Neural crest cell (in vitro differentiated cells): ENCODE measurements at places on chromosomes 3 and 15. TPM values are rescaled to one million over a fixed set of nuclear protein-coding genes. Genes with fewer than 3 reads are reported as not detected.

Gene TP63
- 0.21 TPM in 1 of 2 replicates, not detected in the other for total RNA-seq

Gene PLA2G4F
- total RNA-seq, result not detected in 2 replicates

Gene ACAP2
- total RNA-seq, result 35.7 and 37.8 TPM in 2 replicates

Gene TRPM1
- total RNA-seq, result not detected in 2 replicates

Gene THPO
- total RNA-seq, result 0.55 and 0.98 TPM in 2 replicates

Gene AHSG
- 0.30 TPM in 1 of 2 replicates, not detected in the other for total RNA-seq

Gene ZWILCH
- 30.9 and 32.1 TPM in 2 replicates for total RNA-seq

Gene LIPH
- total RNA-seq, result not detected in 2 replicates

- H3K27me3 ChIP-seq, result no peaks in the 10 kb centered on the region
- DNase-seq, result no peak
- no peak overlapping the region for H3K4me3 ChIP-seq
- H3K36me3 ChIP-seq, result no peaks in the 10 kb centered on the region
- no peak overlapping the region for H3K27ac ChIP-seq
- peaks cover 73% of the 10 kb centered on the region for H3K4me1 ChIP-seq
Observed at GRCh38 chr3:65674226-65674625, 364.5 kb downstream of the MAGI1 start.

DNA sequence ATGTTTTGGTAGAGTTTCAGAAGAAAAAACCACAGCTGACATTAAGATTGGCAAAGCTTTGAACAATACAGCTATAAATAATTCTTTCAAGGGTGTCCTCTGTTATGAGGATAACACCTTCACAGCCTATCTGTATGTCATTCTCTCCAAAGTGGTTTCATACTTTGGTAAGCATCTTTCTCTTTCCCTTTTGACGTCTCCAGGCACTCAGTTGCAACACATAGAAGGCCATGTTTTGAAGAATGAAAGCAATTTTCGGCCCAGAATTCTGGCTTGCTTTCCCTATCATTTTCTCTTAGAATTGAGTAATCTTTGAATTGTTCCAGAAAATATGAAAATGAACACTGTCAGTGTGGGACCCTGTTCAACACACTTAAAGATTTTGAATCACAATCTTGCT is 200.0 kb upstream of the CBLB start:
- DNase-seq, result no peak
- H3K27me3 ChIP-seq, result no peaks in the 10 kb centered on the region
- H3K36me3 ChIP-seq, result peaks cover 2% of the 10 kb centered on the region
- H3K27ac ChIP-seq, result no peak overlapping the region

- no peak overlapping the region for H3K4me3 ChIP-seq
- peaks cover 25% of the 10 kb centered on the region for H3K4me1 ChIP-seq
- H3K27ac ChIP-seq, result peak overlapping the region; percentile 37
- no peak for DNase-seq
- no peaks in the 10 kb centered on the region for H3K36me3 ChIP-seq
Observed at GRCh38 chr3:73571238-73571794, 53.4 kb downstream of the PDZRN3 start.

DNA sequence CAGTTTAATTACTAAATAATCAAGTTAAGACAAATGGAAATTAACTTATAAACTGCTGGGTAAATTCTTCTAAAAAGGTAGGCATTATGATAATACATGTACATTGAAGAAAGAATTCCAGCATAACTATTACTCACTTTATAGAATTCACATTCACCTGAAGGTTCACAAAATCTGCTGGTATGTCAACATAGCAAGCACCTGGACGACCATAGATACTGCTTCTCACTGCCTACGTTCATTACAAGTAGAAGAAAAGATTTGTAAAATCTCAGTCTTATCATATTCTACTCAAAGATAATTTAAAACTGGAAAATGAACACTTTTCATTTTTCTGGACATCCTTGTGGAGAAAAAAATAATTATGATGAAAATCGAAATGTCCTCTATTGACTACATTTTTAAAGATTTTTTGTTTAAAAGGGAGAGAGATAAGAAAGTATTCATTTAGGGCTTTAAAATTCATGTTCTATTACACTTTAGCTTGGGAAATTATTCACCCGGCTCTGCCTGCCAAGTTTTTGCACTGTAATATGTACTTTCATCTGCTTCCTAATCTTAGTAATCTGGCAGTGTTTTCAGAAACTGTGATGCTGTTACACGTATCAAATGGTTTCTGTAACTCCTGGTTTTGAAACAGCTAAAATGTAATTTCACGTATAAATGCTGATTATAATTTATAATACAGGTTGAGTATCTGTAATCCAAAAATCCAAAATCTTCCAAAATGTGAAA is 16.1 kb downstream of the HACL1 start:
- no peak overlapping the region for H3K4me3 ChIP-seq
- no peaks in the 10 kb centered on the region for H3K4me1 ChIP-seq
- peaks cover 3% of the 10 kb centered on the region for H3K36me3 ChIP-seq

DNA sequence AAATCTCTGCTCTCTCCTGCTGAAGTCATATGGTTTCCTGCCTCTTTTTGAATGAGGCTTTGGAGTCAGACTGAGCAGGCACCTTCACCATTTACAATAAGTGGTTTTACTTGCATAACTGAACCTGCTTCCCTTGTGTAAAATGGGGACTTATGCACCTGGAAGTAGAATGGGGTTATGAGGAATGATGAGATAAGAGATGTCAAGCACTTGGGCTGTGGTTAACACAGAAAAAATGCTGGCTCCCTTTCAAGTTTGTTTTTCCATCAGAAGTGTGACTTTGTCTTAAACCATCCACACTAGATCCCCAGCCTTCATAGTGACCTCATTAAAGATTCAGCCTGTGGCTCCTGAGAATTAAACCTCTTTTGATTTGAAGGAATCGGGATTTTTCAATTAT is 5.2 kb downstream of the EXOSC7 start:
- H3K27ac ChIP-seq, result no peak overlapping the region
- peaks cover 10% of the 10 kb centered on the region for H3K36me3 ChIP-seq
- H3K4me3 ChIP-seq, result no peak overlapping the region
- no peaks in the 10 kb centered on the region for H3K27me3 ChIP-seq

- H3K4me3 ChIP-seq, result peak overlapping the region; percentile 77
- H3K27me3 ChIP-seq, result peaks cover 86% of the 10 kb centered on the region
- H3K36me3 ChIP-seq, result no peaks in the 10 kb centered on the region
- peaks cover 37% of the 10 kb centered on the region for H3K4me1 ChIP-seq
Observed at GRCh38 chr15:76335307-76336253, 993 bp upstream of the ISL2 start.

DNA sequence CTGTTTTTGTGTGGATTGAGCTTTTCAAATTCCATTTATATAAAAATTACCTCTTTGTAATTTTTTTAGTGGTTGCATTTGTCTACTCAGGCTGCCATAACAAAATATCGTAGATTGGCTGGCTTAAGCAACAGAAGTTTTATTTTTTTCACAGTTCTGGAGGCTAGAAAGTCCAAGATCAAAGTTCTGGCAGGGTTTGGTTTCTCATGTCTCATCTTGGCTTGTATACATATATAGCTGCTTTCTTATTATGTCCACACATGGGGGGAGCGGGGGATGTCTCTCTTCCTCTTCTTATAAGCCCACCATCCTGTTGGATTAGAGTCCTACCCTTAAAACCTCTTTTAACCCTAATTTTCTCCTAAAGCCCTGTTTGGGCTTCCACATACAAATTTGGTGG is 28.5 kb downstream of the MGA start:
- no peak overlapping the region for H3K27ac ChIP-seq
- no peak for DNase-seq

GRCh38 chr3:120475722-120476377 is 25.1 kb upstream of the FSTL1 start:
- H3K4me1 ChIP-seq, result no peaks in the 10 kb centered on the region
- no peaks in the 10 kb centered on the region for H3K27me3 ChIP-seq
- no peak overlapping the region for H3K27ac ChIP-seq
- H3K4me3 ChIP-seq, result no peak overlapping the region

- H3K27me3 ChIP-seq, result no peaks in the 10 kb centered on the region
- DNase-seq, result no peak
- no peaks in the 10 kb centered on the region for H3K36me3 ChIP-seq
- peak overlapping the region; percentile 19 for H3K27ac ChIP-seq
- H3K4me3 ChIP-seq, result no peak overlapping the region
Observed at GRCh38 chr15:29687939-29688505, 134.2 kb downstream of the TJP1 start.

GRCh38 chr3:14240366-14240765 is 61.7 kb downstream of the LSM3 start:
- no peak overlapping the region for H3K4me3 ChIP-seq
- no peak for DNase-seq
- peaks cover 4% of the 10 kb centered on the region for H3K4me1 ChIP-seq
- H3K27ac ChIP-seq, result no peak overlapping the region

DNA sequence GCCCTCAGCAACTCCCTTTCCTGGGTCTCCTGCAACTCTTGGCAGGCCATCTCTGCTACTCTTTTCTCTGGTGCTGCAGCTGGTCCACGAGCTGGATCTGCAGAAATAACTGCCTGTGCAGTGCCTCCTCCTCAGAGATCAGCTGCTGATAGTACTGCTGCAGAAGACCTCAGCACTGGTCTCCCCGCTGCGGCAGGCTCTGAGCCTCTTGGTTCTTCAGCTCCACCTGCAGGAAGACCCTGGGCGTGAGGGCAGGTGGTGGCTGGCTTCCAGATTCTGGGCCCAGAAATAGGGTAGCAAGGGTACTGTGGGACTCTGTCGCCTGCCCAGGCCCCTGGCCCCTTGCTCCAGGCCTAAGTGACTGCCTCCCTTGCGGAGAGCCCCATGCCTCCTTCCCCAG is 79.7 kb upstream of the C2CD4B start:
- no peaks in the 10 kb centered on the region for H3K36me3 ChIP-seq
- peaks cover 15% of the 10 kb centered on the region for H3K4me1 ChIP-seq
- no peak overlapping the region for H3K27ac ChIP-seq

GRCh38 chr15:63294359-63294758 is 17.0 kb downstream of the APH1B start:
- peaks cover 5% of the 10 kb centered on the region for H3K36me3 ChIP-seq
- no peak for DNase-seq
- no peak overlapping the region for H3K27ac ChIP-seq
- H3K27me3 ChIP-seq, result no peaks in the 10 kb centered on the region
- peaks cover 28% of the 10 kb centered on the region for H3K4me1 ChIP-seq
- H3K4me3 ChIP-seq, result no peak overlapping the region

DNA sequence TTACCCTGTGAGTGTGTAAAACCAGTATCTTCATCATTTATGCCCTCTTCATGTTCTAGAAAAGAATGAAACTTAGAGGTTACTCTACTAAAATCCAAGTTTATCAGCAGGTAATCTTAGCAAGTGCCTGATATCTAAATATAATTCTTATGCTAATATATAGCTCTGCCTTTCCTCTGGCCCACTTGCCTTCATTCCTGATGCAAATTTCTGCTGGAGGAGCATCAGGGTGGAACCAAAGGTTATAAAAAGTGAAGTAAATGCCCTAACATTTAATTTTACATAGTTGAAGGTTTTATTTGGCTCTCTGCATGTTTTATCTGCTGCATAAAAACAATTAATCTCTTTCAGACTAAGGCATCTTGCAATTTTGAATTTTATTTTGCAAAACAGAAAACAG is 936.2 kb downstream of the ROBO2 start:
- no peak overlapping the region for H3K27ac ChIP-seq
- no peaks in the 10 kb centered on the region for H3K4me1 ChIP-seq
- H3K36me3 ChIP-seq, result no peaks in the 10 kb centered on the region
- DNase-seq, result no peak
- H3K27me3 ChIP-seq, result no peaks in the 10 kb centered on the region
- H3K4me3 ChIP-seq, result no peak overlapping the region

DNA sequence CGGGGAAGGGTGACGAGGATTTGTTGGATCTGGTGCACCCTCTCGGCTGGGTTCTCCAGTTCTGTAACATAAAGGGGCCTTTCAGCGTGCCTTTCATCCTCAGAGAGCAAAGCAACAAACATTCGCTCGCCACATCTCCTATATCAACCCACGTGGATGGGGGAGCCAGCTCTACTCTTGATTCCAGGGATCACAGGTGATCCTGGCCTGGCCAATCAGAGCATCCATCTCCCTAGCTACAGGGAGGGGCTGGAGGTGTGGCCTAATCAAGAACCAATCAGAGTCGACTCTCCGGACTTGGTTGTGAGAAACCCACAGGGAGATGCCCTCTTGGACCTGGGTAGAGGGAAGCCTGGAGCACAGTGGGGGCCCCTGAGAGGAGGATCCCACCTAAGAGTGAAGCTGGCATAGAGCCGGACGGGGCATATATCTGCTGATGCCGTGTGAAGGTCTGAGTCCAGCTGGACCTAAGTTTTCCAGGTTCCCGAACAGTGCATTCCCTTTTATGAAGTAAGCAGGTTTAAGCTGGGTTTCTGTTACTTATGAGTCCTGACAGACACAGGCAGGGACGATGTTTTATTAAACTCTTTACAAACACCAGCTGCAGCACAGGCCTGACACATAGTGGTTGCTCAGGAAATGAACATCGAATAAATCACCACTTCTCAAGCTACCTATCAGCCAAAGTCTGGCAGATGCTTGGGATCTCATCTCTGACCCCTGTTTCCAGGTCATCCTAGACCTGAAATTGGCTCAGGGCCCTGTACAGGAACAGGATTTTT is 50.7 kb upstream of the RAD18 start:
- no peak overlapping the region for H3K4me3 ChIP-seq
- DNase-seq, result no peak
- no peak overlapping the region for H3K27ac ChIP-seq
- H3K4me1 ChIP-seq, result peaks cover 4% of the 10 kb centered on the region

- no peaks in the 10 kb centered on the region for H3K36me3 ChIP-seq
- H3K27ac ChIP-seq, result no peak overlapping the region
- peak overlapping the region; percentile 97 for H3K4me3 ChIP-seq
- no peak for DNase-seq
- H3K4me1 ChIP-seq, result peaks cover 29% of the 10 kb centered on the region
Observed at GRCh38 chr3:195441051-195441450, 1.8 kb downstream of the ACAP2 start.

- H3K4me1 ChIP-seq, result no peaks in the 10 kb centered on the region
- H3K4me3 ChIP-seq, result no peak overlapping the region
- no peak overlapping the region for H3K27ac ChIP-seq
- H3K36me3 ChIP-seq, result no peaks in the 10 kb centered on the region
- H3K27me3 ChIP-seq, result no peaks in the 10 kb centered on the region
Observed at GRCh38 chr3:47225310-47225906, 57.2 kb downstream of the KIF9 start.

DNA sequence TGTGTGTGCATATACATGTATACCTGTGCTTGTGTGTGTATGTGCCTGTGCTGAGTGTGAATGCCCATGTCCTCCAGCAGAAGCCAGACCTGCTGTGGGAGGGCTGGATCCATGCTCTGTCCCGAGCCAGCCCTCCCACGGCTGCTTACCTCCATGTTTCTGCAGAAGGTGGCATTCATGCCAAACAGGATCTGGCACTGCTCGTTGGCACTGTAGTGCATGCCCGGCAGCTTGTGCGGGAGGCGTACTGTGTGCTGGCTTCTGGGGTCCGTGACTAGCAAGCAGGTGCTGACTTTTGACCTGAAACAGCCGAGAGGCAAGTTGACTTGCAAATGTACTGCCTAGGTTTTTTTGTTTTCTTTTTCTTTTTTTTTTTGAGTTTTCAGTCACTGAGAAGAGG is 189.3 kb downstream of the ADAMTS17 start:
- H3K27ac ChIP-seq, result no peak overlapping the region
- DNase-seq, result no peak
- H3K27me3 ChIP-seq, result no peaks in the 10 kb centered on the region
- peaks cover 15% of the 10 kb centered on the region for H3K36me3 ChIP-seq
